Transverse colon (tissue), 4 donors: ENCODE measurements at places on chromosomes 1 and 21. TPM values are rescaled to one million over a fixed set of nuclear protein-coding genes. Genes with fewer than 3 reads are reported as not detected.

The GJA4 gene
- total RNA-seq: 5.2 TPM

The FCRL2 gene
- 10.8 TPM for total RNA-seq

- DNase-seq: no peak
These were observed 28.2 kb downstream of the RUNX1 start for GRCh38 chr21:35020902-35021301.

DNA sequence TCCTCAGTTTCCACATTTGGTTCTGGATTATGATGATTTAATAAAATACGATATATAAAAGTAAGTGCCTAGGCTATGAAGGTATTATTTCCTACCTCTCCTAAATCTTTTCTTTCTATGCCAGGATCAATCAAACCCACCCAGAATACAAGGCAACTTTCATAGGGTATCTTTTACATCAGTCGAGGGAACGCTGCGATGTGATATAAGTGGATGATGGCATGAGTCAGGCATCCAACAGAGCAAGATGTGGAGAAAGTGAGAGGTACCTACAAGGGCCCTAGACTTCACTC, 781 bp downstream of the TTLL7 start:
- DNase-seq: no peak

DNA sequence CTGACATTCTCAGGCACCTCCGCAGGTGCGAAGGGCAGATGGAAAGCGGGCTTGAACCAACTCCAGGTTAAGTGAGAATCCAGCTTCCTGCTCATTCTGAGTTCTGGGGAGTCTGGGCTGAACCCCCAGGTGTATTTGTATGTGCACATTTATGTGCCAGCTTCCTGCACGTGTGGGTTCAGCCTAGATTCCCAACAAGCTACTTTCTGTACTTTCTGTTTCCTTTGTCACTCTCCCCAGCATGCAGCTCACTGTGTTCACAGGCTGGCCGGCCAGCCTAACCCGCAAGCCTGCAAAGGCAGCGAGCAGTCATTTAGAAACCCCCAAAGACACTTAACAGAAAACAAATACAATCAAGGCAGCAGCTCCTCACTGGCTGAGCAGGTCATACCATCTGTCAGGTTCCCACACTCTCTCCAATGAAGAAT, 1.3 kb upstream of the IL19 start:
- peak; percentile 35 for DNase-seq

DNA sequence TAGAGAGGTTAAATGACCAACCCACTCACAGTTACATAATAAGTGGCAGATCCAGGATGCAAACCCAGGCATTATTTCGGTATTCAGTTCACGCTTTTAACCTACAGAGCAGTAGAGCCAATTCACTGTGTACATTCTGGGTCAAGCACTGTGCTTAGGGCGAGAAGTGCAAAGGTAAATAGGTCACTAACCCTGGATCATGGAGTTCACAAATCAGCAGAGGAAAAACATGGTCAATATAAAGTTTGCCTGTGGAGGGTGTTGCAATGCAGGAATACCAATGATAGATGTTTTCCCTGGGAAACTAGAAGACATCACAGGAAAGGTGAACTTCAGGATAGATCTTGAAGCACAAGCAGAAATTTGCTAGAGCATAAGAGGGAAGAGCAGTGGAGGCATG, 253.4 kb upstream of the NFIA start:
- no peak for DNase-seq

GRCh38 chr1:41618871-41619270, 134.4 kb upstream of the EDN2 start:
- DNase-seq: no peak

The IGSF9 gene
- total RNA-seq: 137 TPM

The ARHGEF10L gene
- 128 TPM for total RNA-seq

The NTRK1 gene
- total RNA-seq: 2.6 TPM

GRCh38 chr1:27001570-27002360, 8.3 kb downstream of the TRNP1 start:
- DNase-seq: no peak

The CYP4Z1 gene
- total RNA-seq: 1.00 TPM

The LIN28A gene
- not detected for total RNA-seq

The HSD11B1 gene
- total RNA-seq: not detected

DNA sequence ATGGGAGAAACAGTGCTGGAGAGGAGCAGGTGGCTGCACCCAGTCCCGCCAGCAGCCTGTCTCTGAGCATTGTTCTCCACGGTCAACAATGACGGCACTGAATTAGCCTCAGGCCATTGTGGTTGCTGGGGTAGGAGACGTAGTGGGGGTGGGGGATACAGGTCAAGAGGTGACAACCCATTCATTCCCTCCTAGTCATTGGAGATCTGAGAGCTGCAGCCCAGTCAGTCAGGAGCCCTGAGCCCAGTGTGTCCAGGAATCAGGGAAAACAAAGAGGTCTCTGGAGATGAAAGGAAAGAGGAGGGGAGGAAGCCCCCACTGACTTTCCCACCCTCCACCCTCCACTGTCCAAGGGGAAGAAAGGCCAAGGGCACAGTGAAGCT, 15.3 kb downstream of the SMIM12 start:
- DNase-seq: no peak

GRCh38 chr1:43184995-43185394, 12.9 kb downstream of the CFAP57 start:
- no peak for DNase-seq

DNA sequence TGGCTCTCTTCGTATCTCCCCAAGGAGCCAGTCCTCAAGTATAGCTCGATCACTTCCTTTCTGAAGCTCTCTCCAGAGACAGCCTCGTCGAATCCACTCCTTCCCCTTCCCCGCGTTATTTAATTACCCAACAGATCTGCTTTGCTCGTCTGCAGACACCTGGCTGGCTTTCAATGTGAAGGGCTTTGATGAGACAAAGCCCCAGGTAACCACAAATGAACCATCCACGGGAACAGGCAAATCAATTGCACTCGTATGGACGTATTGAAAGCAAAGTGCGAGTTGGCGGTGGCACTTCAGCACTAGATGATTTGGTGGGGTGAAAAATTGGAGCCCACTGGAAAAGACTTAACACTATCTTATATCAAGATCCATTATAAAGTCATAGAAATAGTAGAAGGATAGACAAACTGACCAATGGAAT, 364 bp upstream of the BCAR3 start:
- no peak for DNase-seq

The CDKN2C gene
- 7.4 TPM for total RNA-seq

DNA sequence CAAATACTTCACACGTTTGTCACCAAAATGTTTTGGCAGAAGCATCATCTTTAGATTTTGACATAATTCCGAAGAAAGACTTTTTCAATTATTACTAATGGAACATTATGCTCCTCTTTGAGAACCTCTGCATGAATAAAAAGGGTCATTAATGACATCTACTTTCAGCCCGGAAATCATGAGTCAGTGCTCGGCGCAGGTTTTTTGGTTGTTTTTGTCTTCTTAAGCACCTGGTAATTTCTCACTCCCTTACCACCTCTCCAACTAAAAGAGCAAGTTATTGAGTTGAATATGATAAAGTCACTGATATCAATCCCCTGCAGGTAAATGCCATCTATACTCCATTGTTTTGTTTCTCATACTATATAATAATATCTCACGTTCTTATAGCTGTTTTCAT, 113.0 kb upstream of the PBX1 start:
- no peak for DNase-seq

- DNase-seq: no peak
These were observed 8.6 kb upstream of the RASSF5 start for GRCh38 chr1:206498685-206499084.

DNA sequence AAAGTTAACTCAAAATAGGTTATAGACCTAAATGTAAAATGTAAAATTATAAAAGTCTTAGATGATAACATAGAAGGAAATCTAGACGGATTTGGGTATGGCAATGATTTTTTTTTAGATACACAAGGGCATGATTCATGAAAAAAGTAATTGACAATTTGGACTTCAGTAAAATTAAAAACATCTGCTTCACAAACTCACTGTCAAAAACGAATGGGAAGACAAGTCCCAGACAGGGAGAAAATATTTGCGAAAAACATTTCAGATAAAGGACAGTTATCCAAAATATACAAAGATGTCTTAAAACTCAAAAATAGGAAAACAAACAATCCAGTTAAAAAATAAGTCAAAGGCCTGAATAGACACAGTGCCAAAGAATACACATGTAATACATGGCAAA, 9.7 kb upstream of the PTGS2 start:
- DNase-seq: no peak

DNA sequence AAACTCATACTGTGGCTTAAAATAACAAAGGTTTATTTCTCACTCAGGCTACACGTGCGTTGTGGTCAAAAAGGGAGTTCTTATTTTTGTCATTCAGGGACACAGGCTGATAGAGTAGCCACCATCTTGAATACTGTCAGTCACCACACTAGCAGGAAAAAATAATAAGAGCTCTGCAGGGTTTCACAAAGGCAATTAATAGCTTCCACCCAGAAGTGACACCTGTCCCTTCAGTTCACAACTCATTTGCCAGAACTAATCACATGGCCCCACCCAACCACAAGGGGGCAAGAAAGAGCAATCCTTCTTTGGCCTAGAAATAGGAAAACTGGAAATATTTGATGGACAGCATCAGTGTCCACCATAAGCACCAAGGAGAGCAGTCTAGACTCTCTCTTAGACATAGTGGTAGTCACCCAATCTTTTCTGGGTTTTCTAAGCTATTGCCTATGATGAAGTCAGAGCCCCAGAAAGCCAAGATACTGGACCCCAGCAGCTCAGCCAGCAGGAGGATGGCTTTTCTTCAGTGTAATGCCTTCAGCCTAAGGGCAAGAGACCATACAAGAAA, 8.2 kb downstream of the HAPLN2 start:
- peak; percentile 36 for DNase-seq

The CHODL gene
- not detected for total RNA-seq

DNA sequence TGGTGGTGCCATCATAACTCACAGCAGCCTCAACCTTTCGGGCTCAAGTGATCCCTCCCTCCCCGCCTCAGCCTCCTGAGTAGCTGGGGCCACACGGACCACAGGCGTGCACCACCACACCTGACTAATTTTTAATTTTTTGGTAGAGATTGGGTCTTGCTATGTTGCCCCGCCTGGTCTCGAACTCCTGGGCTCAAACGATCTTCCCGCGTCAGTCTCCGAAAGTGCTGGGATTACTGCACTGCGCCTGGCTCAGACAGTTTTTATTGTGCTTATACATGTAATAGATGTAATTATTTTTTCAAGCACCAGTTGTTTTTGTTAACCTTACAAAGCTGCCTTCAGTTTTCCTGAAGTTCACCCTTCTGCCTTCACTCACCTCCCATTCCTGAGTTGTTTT, 38.0 kb upstream of the HMGN1 start:
- no peak for DNase-seq

- DNase-seq: no peak
These were observed 120.7 kb upstream of the SOD1 start for GRCh38 chr21:31538816-31539215.

DNA sequence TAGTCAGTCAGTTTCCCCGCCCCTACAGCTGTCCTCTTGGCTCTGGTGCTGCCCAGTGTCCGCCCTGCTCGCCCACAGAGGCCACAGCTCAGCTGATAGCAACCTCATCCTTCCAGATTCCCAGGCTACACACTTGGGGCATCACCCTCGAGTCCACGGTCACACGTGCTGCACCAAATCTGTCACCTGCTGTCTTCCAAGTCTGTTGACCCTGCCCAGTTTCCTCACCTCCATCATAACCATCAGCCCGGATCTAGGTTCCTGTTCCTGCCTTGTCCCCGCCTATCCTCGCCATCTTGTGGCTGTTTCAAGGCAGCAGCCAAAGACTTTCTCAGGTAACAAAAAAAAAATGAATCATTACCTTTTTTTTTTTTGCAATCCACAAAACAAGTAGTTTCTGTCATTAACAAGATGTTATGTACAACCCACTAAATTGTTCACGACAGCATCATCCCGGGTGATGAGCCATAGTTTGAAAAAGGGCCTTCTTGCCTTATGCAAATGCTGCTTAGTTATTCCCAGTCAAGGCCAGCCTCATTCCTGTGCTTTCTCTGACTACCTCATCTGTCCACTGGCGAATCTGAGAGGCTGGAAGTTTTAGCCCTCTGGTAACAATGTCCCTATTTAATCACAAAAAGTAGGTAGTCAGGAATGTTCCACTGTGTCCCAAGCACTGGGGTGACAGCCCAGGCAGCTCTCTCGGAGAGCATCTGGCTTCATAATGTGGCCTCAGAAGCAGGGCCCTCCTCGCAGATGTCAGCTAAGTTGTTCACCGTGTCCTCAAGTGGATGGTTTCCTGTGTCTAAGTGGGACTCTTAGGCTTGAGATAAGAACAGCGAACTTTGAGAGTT, 4.9 kb upstream of the MIIP start:
- no peak for DNase-seq

- DNase-seq: no peak
These were observed 186.1 kb downstream of the MATN1 start for GRCh38 chr1:30537279-30537678.

GRCh38 chr21:37095821-37096220, 22.8 kb downstream of the TTC3 start:
- DNase-seq: no peak

DNA sequence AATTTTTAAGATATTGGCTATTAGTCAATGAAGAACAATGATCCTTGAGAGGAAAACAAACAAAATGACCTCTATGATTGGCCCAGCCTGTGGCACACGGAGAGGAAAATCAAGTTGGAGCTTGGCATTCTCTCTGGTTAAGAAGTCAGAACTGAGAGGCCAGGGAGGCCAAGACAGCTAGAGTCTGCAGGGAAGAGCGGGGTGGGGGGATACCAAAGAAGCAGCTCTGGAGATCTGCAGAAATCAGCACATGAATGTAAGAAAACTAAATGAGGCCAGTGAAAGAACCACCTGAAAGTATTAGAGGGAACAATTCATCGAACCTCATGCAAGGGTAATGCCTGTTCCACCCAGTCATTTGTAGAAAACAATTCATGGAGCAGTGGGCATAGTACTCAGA, 23.8 kb upstream of the C1orf115 start:
- DNase-seq: no peak

The GNG4 gene
- 6.7 TPM for total RNA-seq

GRCh38 chr1:193569983-193570269, 383.5 kb upstream of the B3GALT2 start:
- DNase-seq: no peak

The FMO2 gene
- 4.9 TPM for total RNA-seq

The MTARC2 gene
- 28.4 TPM for total RNA-seq

DNA sequence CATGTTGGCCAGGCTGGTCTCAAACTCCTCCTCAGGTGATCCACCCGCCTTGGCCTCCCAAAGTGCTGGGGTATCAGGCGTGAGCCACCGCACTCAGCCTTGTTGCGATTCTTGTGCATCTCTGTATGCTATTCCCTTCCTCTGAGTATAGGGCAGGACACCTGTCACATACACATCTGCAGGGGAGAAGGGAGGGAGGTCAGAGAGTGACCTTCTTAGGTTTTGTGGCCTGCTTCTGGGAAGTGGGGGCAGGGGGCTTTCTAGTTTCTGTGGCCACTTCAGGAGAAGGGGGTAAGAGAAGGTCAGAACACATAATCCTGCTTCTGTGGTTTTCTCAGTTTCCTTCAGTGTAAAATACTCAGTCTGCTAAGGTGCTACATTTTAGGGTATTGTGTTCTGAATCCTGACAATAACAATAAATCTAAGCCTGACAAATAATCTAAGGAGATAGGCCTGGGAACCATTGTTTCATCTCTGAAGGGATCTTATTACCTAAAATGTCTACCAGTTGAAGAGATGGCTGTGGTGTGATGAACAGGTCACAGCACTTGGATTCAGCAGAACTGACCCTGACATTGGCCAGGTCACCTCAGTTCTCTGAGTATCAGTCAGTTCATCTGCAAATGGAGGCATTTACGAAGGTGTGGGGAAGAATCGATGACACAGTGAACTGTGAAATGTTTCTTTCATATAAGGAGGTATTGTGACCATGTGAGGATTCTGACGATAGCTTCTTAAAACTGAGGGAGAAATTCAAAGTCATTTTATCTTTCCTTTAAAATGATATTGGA, 212.6 kb upstream of the L1TD1 start:
- no peak for DNase-seq
